Karpas-422 (cell line): ENCODE measurements at places on chromosomes 2 and 18.
A peak's percentile ranks its signal among the peaks of the same experiment; 100 is the strongest.

GRCh38 chr18:76937597-76937996 is 115.2 kb downstream of the ZNF236 start:
- no peak for DNase-seq

GRCh38 chr2:100141906-100142305 is 484 bp downstream of the AFF3 start:
- DNase-seq = peak; percentile 73

DNA sequence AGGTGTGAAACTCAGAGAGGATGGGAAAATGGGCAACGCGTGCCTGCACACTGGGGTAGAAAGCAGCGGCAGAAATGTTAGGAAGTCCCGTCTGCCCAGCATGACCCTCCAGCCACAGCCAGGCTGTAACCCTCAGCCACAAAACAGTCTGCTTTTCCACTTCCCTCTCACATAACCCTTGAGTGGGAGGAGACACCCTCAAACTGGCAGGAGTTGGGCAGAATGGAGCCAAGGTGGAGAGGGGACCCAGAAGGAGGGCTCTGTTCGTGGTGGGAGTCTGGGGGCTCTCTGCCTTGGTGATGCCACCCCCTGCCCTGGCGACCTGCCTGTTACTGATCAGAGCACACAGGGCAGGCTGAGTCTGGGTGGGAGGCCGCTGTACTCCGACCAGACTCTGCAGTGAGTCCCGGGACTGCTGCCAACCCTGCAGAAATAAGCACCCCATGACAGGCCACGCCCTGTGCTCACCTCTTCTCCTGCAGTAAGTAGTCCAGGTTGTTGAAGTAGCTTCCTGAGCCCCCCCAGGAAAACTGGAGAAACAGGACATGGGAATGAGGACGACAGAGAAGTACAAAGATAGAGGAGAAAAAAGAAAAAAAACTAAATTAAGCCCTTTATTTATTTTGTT is 16.0 kb downstream of the FAM178B start:
- DNase-seq = no peak

- DNase-seq = no peak
Measured at GRCh38 chr2:66577321-66578053, 142.6 kb downstream of the MEIS1 start.

- no peak for DNase-seq
Measured at GRCh38 chr2:45004562-45005191, 4.6 kb downstream of the SIX2 start.

- no peak for DNase-seq
Measured at GRCh38 chr2:148221166-148221565, 200.3 kb downstream of the MBD5 start.

DNA sequence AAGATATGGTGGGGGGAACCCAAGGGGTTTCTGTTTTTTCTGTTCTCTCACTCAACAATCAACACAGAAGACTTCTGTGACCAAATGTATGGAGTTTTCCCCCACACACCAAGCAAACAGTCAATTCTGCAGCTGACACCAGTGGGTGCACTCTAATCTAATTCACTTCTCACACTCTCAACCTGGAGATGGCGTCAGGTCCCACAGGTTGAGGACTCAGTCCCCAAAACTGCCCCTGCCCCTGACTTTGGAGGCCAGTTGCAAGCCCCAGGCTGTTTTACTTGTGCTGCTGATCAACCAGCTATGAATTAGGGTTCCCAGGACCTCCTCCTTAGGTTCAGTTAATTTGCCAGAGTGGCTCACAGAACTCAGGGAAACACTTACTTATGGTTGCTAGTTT is 6.2 kb downstream of the RNU2-63P start:
- DNase-seq = peak; percentile 47

- DNase-seq = no peak
Measured at GRCh38 chr2:159897081-159897480, 99.1 kb upstream of the CD302 start.

DNA sequence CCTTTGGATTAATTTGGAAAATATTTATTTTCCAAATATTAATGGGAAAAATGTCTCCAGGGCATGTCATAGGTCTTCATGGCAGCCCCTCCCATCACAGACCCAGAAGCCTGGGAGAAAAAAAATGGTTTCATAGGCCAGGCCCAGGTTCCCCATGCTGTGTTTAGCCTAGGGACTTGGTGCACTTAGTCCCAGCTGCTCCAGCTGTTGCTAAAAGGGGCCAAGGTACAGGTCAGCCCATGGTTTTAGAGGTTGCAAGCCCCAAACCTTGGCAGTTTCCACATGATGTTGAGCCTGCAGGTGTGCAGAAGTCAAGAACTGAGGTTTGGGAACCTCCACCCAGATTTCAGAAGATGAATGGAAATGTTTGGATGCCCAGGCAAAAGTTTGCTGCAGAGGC is 309.6 kb downstream of the SOCS6 start:
- peak; percentile 58 for DNase-seq

DNA sequence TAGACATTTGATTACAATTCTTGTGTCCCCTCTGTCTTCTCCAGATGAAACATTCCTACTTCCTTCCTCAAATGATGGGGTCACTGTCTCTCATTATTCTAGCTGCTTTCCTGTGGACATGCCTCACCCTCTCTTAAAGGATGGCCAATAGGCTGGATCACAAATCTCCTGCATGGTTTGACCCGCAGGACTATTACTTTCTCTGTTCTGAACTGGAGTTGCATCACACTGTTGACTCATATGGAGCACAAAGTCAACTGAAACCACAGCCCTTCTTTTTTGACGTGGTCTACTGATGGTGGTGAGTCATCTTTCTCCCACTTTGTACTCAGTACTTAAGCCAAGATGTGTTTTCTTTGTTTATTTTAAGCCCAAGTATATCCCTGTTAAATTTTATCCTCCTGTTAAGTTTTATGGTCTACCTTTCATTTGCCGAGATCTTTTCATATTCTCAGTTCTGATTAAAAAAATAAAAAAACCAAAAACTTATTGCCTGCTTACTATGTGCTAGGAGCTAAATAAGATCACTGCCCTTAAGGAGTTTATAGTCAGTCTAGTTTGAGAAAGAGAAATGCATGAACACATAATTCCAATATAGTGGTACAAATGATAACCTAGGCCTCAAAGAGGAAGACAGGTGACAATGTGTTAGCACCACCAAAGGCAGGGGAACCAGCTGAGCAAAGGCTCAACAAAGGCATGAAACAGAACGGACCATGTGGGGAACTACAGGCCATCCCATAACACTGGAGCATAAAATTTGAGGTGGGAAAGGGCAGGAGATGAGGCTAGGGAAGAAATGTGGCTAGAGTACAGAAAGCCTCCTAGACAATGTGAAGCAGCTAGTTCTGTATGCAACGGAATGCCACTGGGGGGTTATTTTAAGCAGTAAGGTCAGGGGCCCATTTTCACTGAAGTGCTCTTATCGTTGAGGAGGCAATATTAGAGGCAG is 67.6 kb upstream of the ZFP36L2 start:
- DNase-seq = no peak
